Activated T-cell treated with anti-CD3 and anti-CD28 coated beads for 1 hour (primary cell): ENCODE measurements at places on chromosomes 1 and 21.

- no peak for DNase-seq
Observed at GRCh38 chr1:202133001-202133400, 10.3 kb downstream of the GPR37L1 start.

DNA sequence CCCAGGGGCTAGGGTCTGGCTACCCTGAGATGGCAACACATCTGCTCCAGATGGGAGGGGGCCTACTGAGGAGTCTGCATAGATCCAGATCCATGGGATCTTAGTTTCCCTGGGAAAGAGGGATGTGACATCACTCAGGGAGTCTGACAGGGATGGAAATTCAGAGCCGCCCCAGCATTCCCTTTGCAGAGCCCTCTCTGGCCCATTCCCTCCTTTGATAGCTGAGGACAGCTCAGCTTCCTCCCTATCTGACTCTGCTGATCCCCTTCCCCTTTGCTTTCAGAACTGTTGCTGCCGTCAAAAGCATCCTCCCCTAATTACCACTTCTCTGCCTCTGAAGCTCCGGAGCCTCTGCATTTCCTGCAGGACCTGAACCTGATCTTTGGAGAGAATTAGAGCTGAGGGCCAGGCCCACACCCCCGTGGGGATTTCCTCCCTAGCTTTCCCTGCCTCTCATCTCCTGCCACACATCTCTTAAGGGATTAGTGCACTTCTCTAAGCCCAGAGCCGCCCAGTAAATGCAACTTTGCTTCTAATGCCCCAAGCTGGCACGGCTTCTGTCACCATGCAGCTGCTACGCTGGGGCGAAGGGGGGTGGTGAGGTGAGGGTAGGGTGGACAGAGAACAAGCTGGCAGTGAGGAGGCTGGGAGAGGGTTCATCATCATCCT is 9.5 kb upstream of the ASCL5 start:
- DNase-seq, result no peak

DNA sequence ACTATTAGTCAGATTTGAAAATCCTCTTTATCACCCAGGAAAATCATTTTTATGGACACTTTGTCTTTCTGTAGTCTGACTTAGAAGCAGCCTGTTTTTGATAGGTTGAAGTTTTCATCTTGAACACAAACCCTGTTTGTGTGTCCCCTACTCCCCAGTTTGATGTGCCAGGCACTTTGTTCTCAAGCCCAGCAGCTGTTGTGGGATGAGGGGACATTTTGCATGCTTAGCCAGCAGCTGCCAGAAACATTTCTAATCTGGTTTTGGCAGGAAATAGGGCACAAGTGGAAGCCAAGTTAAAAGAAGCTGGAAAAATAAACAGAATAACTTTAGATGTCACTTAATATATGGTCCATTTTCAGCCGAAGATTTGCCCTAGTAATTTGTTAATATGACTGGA is 29.9 kb downstream of the ACTN2 start:
- no peak for DNase-seq

DNA sequence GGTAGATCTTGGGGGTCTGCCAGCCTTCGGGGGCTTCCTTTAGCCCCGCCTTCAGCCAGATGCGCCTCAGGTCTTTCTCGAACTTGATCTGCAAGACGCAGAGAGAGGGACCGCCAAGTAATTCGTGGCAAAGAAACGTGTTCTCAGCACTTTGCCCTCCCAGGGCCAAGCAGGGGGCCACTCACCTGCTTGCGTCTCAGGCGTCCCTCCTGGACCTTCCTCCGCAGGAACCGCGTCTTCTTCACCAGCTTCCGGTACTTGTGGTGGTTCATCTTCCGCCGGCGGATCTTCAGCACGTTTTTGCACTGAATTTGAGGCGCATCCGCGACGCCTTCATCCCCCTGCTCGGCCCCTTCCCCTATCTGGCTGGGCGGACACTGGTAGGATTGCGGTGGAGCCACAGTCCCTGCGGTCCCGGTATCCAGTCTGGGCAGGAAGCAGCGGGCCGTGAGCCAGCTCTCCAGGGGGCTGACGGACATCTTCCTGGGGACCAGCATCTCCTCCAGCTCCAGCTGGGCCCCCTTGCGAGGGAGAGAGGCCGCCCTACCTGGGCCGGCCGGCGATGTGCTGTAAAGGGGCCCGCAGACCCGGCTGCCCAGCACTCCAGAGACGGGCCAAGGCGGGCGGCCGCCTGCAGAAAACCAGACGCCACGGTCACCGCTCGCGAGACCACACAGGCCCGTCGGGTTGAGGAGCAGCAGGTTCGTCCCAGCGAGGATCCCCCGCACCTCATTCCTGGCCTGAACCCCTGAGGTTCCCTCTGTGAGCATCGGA is 1.0 kb downstream of the AURKAIP1 start:
- no peak for DNase-seq

GRCh38 chr1:162701286-162701685 is 69.0 kb downstream of the DDR2 start:
- no peak for DNase-seq

- peak; percentile 22 for DNase-seq
Observed at GRCh38 chr1:87325982-87326738, 2.5 kb upstream of the LMO4 start.

DNA sequence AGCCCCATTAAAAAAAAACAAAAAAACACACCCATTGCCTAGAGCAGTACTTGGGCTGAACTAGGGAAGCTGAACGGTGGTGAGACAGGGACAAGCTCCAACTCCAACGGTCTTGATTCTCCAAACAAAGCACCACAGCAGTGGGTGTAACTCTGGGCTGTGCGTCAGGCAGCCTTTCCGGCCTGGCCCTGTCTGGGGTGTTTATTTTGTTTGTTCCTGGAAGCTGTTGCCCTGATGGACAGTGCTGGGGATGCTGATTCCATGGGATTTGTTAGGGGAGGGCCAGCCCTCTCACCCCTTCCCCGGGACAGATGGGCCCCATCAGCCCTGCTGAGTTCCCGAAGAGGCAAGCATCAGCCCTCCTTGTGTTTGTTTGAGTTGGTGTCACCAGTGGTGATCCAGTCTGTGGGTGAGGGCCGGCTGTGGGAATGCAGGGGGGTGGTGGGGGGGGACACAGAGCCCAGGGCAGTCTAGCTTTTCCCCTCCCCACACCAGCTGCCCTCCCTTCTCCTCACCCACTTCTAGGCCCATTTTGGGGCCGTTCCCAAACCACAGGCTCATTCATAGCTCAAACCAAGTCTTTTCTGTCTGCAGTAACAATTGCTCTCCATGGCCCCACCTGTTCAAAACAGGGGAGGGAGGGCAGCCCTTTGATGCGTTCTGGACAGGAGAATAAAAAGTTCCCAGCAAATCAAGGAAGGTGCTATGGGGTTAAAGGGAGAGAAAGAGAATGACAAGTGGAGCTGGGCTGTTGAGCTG is 4.5 kb downstream of the WNT2B start:
- DNase-seq, result no peak

GRCh38 chr1:100799954-100800612 is 80.5 kb downstream of the VCAM1 start:
- no peak for DNase-seq

GRCh38 chr1:237789619-237790018 is 101.1 kb downstream of the ZP4 start:
- no peak for DNase-seq

DNA sequence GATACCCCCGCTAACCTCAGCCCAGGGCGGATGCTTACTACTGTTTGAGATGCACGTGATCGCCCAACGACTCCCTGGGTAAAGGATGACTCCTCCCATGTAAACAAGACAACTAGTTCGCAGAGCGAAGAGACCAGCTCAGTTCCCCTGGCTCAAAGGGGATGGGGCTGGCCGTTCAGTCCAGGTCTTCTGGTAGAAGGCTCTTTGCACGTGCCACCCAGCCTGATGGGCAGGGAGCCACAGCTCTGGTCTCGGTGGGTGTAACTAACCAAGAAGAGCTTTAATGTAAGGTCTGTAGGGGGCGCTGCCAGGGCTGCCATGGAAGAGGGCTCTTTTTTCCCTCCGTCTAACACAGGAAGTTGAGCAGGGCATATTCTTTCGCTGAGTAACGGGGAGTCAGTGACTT is 49.4 kb upstream of the PARP1 start:
- peak; percentile 28 for DNase-seq

- DNase-seq, result no peak
Observed at GRCh38 chr1:177302357-177303044, 131.7 kb downstream of the BRINP2 start.

DNA sequence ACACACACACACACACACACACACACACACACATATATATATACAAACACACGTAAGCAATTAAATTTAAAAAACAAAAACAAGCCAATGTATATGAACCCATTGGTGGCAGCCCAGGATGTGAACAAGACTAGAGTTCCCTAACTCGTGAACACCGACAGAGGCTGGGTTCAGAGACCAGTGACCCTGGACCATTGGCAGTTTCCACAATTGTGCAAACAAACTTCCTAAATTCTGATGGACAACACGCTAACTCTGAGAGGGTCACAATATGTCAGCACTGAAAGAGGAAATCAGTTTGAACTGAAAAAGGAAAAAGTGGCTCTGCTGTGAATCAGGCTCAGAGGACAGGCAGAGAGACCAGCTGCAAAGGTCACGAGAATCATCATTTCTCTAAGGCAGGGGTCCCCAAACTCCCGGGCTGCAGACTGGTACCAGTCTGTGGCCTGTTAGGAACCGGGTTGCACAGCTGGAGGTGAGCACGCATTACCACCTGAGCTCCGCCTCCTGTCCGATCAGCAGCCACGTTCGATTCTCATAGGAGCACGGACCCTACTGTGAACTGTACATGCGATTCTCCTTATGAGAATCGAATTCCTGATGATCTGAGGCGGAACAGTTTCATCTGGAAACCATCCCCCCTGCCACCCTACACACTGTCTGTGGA is 50.5 kb upstream of the ERO1B start:
- DNase-seq, result no peak

GRCh38 chr1:208433971-208434370 is 189.8 kb upstream of the PLXNA2 start:
- no peak for DNase-seq

GRCh38 chr21:16842696-16843035 is 670.2 kb upstream of the CXADR start:
- DNase-seq, result no peak

DNA sequence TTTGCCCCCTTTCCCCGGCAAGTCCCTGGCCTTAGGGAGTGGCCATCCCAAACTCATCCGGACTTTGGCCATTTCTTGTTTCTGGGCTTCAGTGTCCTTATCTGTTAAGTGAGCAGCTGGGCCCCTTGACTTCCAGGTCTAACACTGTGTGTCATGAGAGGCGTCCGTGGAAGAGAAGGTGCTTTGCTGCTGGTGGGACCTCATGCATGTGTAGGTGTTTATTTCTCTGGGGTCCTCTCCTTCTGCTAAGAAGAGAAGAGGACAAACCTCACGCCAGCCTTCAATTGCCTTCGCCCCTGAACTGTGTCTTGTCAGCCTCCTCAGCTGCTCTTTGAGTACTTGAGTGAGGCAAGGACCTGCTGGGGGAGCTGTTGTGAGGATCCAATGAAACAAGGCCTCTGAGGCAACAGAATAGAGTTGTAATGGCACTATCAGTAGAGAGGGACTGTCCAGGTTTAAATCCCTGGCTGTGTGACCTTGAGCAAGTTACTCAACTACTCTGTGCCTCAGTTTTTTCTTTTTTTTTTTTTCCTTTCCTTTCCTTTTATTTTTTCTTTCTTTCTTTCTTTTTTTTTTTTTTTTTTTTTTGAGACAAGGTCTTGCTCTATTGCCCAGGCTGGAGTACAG is 72.5 kb downstream of the RUNX3 start:
- no peak for DNase-seq

- DNase-seq, result no peak
Observed at GRCh38 chr1:29524285-29525065, 288.2 kb downstream of the PTPRU start.

- no peak for DNase-seq
Observed at GRCh38 chr1:225446981-225447615, 19.3 kb upstream of the LBR start.

DNA sequence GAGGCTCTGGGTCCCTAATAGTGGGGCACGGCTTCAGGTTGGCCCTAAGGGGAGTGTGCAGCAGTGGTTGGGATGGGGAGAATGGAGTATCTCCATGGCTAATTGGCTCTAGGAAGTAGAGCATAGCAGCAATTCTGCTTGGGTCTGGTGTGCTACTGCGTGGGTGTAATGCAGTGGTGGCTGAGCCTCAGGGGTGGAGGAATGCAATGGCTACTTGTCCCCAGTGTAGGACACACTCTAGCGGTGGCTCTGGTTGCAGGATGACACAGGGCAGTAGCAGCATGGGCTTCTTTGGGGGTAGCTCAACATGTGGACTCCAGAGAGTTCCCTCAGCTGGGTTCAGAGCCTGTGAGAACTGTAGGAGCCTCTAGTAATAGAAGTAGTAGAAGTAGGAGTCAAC is 91.2 kb upstream of the FAM78B start:
- DNase-seq, result no peak

DNA sequence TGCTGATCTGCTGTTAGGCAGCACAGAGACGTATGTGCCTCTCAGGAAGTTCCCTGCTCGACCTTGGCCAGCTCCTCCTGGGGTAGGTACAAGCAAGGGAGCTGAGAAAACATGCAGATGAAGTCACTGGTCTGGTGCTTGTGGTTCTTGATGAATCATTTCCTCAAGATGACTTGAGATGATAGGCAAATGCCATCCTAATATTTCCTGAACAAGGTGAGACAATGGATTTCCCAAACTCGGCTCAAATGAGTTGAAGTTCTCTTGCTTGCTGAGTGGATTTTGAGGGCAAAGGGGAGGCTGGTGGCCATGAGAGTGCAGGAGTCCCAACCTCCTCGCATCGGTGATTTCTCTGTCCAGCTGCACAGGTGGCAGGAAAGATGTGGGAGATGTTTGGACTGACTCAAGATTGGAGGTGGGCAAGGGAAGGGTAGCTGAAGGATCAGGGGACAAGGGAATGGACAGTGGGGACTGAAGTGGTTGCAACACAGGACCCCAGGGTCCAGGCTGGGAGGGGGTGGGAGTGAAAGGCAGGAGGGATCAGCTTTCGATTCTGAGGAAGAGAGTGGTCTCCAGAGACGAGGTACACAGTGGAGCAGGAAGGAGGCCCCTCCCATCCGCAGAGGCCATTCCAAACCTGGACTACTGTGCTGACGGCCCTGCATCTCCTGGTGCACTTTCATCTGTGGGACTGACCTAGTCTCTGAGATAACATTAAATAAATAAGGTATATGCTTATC is 63.9 kb downstream of the CAPN2 start:
- no peak for DNase-seq

DNA sequence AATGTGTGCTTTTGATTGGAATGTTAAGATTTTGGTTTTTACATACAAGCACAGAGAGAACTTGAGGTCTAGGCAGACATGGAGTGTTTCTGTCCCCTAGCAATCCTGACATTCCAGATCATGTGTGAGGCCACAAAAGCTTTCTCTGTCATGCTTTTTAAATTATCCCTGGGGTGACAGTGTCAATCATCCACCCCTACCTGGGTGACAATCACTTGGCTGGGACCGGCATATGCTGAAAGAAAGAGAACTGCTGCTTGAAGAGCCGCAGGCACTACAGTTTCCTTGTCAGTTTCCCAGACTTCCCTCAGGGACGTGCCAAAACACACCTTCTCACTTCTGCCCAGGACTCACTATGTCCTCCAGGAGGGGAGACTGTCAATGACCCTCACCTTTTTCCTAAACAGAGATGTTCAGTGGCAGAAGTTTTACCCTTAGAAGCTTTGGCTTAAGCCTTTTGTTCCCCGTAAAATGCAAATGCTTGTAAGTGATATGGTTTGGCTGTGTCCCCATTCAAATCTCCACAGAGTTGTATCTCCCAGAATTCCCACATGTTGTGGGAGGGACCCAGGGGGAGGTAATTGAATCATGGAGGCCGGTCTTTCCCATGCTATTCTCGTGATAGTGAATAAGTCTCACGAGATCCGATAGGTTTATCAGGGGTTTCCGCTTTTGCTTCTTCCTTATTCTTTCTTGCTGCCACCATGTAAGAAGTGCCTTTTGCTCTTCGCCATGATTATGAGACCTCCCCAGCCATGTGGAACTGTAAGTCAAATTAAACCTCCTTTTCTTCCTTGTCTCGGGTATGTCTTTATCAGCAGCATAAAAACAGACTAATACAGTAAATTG is 217.4 kb downstream of the FGGY start:
- DNase-seq, result no peak
